ENCODE measurements at places on chromosomes 3 and 15.
A peak's percentile ranks its signal among the peaks of the same experiment; 100 is the strongest.

DNA sequence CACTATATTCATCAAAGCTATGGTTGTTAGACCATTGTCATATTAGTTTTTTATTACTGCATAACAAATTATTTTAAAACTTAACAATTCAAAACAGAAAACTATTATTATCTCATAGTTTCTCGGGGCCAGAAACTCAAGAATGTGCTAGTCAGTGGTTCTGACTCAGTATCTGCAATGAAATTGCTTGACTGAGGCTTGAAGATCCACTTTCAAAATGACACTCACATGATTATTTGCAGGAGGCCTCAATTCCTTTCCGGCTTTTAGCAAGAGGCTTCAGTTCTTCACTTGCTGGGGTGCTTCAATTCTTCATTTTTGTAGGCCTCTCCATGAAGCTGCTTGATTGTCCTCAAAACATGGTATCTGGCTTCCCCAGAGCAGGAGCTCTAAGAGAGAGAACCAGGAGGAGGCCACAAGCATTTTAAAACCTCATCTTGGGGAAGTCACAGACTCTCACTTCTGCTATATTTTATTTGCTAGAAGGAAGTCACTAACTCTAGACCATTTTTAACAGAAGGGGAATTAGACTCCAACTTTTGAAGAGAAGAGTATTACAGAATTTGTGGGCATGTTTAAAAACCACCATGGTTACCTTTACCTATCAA is 383.7 kb downstream of the MFSD1 start:
- DNase-seq = no peak

- DNase-seq = no peak
Observed at GRCh38 chr3:97952280-97952679, 20.0 kb downstream of the RIOX2 start.

GRCh38 chr3:45037720-45038455 is 11.8 kb downstream of the CLEC3B start:
- peak; percentile 94 for DNase-seq

GRCh38 chr3:116994351-116994879 is 284.8 kb downstream of the TUSC7 start:
- DNase-seq = no peak

DNA sequence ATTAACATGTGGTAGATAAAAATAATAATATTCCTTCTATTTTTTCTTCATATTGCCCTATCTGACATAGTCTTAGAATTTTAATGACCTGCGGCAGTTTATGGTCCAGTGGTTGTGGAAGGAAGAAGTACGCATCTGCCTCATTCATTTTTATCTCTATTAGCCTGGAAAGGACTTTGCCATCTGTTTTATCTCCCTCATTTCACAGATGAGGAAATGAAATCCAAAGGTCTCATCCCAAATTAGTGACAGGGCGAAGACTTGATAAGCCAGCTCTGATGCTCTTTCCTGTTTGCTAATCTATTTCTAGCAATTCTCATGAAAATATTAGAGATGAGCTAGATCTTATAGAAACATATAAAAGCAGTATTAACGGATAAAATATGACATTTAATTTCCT is 113.3 kb downstream of the KLHL25 start:
- no peak for DNase-seq

DNA sequence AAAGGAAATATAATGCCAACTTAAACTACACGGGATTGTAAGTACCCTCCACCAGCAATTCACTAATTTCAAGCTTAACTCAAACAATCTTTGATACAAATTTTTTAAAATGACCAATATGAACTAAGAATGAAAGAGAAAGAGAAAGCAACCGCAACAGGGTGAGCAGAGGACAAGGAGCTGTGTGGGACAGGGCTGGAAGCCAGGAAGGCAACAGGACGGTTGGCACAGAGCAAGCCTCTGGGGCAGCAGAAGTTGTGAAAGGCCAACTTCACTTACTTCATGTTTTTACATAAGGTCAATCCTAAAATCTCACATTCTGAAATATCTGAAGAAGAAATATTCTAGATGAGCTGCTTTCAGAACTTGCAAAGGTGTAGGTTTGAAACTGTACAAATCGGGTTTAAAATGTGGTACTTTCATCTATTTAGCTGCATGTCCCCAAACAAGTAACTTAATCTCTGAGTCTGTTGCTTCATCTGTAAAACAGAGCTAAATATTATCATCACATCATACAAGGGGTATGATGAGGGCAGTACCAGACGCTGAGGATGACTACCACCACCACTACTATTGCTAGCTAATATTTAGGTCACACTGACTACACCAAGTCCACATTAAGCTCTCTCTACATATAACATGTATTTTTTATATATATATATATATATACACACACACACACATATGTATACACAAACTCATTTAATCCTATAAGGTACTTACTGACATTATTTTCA is 101.7 kb downstream of the IGSF11 start:
- no peak for DNase-seq

GRCh38 chr3:61980041-61980440 is 393.3 kb downstream of the FEZF2 start:
- no peak for DNase-seq

DNA sequence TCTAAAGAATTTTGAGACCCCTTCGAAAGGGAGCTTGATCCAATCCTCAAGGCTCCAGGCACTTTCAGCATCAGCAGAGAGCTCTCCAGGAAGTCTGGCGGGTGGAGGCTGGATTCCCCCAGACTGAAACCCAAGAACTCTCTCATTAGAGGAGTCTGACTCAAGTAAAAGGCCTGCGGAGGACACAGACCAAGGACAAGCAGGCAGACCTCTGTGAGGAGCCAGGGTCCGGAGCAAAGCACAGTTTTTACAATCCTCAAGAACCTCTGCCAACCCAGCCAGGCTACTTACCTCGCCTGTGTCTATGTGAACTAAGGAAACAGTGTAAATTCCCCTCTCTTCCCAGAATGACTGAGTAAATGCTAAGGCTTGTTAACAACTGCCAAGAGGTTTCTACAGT is 86.2 kb downstream of the FBN1 start:
- peak; percentile 92 for DNase-seq

- DNase-seq = no peak
Observed at GRCh38 chr3:129529436-129530210, 1.2 kb downstream of the RHO start.

DNA sequence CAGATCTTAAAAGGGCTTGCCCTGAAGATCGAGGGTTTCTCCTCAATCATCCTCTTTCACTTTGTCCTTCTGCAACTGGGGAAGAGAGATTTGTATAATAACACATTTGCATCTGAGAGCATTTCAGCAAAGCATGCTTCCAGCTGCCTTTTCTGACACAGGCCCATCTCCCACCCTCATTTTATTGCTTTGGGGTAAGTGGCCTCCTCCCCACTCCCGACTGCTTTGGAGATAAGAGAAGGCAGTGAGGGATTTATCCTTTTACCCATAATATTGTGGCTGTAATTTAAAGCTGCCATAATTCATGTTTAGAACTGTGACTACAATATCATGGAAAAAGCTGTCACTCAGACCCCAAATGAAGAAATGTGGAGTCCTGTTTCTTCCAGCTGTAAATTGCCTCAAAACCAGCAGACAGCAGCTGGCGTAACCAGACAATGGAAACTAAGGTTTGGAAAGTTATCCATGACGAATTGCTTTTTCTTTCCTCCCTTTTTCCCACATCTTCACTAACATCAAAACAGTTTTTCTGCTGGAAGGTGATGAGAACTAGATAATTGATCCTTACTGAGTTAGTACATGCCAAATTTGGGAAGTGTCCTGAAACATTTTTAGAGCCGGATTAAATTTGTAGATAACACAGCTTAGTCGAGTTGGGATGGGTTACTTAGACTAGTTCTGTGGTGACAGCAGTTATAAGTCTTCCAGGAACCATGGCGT is 104.2 kb upstream of the PFN2 start:
- no peak for DNase-seq

- no peak for DNase-seq
Observed at GRCh38 chr3:30017901-30018300, 588.5 kb upstream of the TGFBR2 start.

DNA sequence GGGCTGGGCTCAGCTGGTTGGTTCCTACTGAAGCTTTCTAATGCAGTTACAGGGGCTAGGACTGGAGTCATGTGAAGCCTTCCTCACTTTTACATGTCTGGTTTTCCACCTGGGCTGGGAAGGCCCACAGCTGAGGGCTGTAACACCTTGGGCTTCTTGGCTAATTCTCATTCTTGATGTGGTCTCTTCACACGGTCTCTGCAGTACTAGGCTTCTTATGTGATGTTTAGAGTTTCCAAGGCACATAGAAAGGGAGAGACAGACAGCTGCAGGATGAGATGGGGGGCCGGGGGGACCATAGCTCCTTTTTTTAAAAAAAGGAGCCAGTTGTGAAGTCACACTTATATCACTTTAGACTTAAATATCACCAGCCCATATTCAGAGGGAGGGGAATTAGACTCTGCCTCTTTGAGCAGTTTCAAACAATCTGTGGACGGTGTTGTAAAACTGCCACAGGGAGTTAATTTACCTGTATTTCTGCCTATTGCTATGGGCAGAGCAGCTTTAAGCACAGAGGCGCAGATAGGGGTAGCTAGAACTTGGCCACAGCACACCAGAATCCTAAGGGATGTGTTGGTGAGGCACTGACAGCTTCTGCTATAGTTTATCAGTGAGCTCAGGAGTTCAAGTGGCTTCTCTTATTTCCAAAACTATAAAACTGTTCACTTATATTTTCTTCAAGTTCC is 46.7 kb downstream of the NKIRAS1 start:
- no peak for DNase-seq

DNA sequence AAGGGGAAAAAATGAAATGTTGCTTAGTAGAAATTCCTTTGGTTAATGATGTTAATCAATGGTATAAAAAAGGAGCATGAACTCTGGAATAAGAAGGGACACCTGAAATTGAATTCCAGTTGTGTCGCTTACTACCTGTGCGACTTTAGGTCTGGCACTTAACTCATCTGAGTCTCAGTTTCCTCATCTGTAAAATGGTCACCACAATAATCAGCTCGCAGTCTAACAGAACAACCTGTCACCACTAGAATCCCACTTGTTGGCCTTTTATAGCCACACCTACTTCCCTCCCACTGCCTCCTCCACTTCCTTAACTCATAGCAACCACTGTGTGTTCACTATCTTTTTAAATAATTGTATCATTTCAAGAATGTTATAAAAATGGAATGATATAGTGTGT is 2.5 kb downstream of the PLAAT1 start:
- no peak for DNase-seq

DNA sequence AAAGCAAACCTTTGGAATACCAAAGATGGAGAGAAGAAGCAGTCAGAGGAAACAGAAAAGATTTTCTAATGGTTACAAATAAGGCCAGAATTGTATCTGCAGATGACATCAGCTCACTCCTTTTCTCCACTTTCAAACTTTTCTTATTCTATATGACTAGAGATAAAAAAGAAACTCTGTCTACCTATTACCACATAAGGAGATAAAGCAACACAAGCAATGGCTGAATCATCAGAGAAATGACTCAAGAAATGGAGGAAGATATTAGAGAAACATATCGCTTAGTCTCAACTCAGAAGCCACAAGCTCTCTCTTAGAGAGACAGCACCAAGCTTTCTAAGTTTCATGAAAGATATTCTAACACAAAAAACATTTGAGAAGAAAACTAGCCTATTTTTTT is 784.0 kb downstream of the ZPLD1 start:
- peak; percentile 34 for DNase-seq

GRCh38 chr15:68376447-68377060 is 55.4 kb downstream of the ITGA11 start:
- no peak for DNase-seq

DNA sequence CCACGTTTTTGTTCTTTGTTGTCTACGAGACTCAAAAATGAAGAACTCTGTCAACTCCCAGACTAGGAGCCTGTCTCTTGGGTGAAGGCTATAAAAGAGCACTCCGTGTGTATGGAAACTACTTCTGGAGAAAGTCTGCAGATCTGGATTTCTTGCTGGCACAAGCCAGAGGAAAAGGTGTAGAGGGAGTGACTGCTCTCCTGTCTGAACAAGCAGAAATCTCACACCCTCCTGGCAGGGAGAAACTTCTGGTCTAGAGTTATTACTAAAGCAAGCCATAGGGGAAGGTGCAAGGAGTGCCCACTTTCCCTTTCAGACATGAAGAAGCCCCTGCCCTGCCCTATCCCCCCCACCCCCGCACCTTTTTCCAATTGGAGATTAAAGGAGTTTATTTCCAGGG is 9.5 kb downstream of the PLAAT1 start:
- DNase-seq = no peak

DNA sequence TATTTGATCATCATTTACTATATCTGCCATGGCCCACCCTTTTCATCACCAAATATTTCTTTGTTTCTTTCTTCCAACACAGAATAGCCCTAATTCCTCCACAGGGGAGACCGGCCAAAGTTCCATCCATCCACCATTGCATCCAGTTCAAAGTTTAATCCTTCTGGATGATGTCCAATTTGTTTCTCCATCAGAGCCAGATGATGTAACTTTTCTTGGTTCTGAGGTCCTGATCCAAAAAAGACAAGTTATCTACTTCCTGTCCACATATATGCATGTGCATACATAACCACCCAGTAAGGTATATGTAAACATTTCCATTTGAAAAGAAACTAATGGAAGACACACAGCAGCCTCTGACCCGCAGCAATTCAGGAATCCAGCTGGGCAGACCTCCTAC is 237.3 kb downstream of the SHOX2 start:
- DNase-seq = no peak

GRCh38 chr15:48814286-48814685 is 3.4 kb upstream of the CEP152 start:
- no peak for DNase-seq

DNA sequence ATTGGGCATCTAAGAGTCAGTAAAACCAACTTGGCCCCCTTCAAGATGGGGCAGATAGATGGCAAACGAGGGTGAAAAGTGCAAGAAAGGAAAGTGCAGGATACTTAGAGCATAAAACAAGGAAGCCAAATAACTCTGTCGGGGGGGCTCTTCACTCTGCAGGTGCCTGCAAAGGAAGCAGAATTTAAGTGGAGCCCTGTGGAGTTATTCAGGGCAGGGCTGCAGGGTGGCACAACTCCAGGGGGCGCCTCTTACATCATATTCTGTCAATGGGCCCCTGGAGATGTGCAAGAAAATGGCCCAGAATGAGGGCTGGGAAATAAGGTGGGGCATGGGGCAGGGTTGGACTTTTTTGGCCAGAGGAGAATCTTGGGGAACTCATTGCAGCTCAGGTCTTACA is 69.7 kb downstream of the CD47 start:
- DNase-seq = no peak

DNA sequence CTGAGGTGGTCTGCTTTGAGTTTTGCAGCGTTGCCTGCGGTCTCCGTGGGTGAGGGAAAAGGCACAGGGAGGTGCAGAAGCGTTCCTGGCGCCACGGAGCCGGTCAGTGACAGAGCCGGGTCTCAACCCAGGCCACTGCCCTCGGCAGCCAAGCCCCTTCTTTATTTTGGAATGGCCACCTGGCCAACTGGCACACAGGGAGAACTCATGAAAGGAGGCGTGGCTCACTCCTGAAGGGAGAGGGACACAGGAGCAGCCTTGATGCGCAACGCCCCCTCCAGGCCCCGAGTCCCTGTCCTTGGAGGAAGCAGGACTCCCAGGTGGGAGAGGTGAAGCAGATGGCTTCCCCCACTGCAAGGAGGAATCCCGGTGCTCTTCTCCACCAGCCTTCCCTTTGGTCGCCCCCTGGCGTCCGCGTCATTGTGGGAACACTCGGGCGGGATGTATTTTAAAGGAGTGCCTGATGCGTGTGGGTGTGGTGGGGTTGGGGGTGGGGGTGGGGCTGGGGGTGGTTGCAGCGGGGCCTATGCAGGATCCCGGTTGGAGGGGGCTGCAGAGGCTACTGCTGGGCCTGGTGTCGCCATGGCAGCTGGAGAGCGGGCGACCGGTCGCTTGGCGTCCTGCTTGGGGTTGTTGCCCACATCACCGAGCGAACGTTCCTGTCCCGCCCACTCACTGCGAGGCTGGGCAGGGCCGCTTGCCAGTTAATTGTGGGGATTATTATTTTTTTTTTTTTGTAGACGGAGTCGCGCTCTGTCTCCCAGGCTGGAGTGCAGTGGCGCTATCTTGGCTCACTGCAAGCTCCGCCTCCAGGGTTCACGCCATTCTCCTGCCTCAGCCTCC is 32.6 kb downstream of the APBA2 start:
- DNase-seq = no peak

All from fibroblast of skin of back (primary cell).